ENCODE measurements at places on chromosomes 12 and 14.
A peak's percentile ranks its signal among the peaks of the same experiment; 100 is the strongest.

DNA sequence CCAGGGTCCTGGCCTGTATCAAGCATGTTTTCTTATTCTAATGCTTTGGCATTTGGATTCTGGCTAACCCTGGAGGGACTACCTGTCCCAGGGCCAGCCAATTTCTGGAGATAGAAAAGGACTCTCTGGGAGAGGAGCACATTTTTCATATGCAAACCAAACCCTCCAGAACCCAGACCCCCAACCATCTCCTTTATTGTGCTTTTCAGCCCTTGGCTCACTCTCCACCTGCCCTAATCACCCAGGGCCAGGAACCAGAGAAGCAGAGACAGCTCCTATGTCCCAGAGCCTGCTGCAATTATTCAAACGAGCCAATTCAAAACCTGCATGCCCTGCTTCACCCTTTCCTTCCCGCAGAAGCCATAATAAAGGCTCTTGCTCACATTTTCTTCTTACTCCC, 23.8 kb downstream of the HSPB8 start:
- DNase-seq = no peak

DNA sequence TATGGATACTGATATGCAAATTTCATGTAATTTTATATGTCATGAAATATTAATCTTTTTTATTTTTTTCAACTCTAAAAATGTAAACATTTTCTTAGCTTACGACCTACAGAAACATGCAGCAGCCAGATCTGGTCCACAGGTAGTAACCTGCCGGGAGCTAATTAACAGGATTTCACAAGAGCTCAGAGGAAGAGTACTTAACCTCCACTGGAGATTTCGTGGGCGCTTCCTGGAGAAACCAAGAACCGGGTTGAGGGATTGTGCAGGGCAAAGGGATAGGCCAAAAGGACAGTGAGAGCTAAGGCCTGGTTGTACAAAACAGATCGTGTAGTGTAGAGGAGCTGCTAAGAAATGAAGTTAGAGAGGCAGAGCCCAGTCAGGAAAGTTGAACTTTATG, 315.7 kb downstream of the PAWR start:
- DNase-seq = no peak

DNA sequence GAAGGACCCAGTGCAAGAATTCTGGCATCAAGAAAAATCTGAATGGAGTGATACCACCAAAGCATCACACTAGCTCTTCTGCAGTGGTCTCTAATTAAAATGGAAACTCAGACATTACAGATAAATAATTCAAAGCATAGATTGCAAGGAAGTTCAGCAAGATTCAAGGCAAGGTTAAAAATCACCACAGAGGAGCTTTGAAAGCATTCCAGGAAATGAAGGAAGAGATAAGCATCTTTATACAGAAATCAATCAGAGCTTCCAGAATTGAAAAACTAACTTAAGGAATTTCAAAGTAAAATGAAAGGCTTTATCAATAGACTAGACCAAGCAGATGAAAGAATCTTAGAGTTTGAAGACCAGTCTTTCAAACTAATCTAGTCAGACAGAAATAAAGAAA, 20.4 kb upstream of the GLIPR1 start:
- DNase-seq = no peak

- no peak for DNase-seq
Observed at GRCh38 chr12:42707312-42708226, 118.0 kb upstream of the PRICKLE1 start.

DNA sequence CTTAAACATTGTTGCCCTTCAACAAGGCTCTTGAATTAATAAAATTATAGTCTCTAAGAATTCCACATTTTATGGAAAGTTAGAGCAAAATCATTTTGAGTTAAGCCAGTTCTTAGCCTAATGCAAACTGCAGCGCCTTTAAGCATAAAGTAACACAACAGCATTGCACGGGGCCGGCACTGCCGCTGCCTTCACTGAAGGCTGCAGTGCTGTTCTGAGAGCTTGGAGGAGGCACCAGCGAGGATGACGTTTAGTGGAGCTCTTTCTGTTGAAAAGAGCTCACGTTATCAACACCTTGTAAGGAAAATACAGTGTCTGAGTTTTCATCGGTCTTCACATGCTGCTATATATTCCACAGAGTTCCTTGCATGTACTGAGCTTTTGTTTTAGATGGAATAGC, 38.3 kb upstream of the DYNC1H1 start:
- no peak for DNase-seq

DNA sequence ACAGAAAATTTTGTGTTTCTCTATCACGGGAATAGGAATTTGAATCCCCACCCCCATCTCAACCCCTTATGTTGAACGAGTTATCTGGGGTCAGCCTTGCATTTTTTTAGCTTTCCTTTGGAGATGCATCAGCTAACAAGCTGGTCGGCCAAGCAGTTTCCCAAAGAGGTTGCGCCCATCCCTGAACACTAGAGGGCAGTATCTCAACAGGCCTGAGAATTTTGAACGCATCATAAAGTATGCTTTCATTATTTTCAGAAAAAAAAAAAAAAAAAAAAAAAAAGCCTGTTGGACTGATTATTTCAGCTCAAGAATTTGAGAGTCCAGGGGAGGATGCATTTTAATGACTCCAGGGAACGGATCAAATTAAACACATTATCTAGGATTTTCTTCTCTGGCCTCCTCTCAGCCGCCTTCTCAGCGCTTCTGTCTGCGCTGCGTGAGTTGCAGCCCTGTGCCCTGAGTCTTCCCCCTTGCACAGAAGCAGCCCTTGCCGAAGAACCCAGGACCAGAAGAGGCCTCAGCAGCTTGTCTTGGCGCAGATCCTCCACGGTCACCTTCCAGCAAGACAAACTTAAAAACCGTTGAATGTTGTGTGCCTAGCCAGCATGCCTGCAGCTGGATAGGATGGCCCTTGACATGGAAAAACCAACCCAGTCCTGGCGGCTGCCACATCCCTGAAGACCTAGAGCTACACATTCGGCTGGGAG, 76.6 kb upstream of the GZMB start:
- no peak for DNase-seq

DNA sequence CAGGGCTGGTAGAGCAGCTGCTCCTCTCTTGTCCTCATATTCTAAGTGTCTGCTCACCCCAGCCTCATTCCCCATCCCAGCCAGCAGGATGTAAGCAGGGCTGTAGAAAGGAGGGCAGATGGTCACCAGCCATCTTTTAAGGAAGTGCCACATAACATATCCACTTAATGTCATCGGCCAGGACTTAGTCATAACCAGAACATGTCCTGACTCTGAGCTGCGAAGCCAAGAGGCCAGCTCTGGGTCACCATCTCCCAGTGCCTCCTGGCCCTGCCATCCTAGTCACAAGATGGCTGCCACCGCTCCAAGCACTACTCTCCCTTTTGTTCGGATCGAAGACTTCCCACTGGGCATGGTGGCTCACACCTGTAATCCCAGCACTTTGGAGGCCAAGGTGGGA, 123.9 kb downstream of the PLXNC1 start:
- no peak for DNase-seq

DNA sequence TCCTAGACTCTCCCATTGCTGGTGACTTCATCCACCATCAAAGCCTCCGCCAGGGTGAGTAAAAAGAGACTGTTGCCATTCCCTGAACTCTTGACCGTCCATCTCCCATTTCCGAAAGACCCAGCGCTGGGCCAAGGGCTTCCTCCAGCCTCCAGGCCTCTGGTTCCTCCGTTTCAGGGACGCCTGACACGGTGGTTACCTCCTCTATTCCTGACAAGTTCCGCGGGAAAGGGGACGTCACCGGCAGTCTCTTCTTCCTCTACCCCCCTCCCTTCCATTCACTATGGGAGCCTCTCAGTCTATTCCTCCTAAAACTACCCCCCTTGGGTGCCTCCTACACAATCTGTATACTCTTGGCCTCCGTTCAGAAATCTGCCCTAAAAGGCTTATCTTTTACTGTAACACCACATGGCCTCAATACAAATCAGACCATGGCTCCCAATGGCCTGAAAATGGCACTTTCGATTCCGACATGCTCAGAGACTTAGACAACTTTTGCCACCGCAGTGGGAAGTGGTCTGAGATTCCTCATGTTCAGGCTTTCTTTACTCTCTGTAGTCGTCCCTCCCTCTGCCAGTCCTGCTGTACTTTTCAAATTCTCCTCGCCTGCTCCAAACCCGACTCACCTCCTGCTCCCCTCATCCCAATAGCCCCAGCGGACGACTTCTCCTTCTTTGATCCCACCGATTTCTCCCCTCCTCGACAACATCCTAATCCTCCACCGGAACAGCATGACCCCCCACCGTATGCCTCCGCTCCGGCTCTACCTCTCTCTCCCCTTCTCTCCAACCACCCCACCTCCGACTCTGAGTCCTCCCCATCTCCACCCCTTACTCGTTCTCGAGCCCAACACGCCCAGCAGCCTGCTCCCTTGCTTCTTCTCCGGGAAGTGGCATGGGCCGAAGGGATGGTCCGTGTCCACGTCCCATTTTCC, 70.4 kb downstream of the MOK start:
- DNase-seq = no peak

DNA sequence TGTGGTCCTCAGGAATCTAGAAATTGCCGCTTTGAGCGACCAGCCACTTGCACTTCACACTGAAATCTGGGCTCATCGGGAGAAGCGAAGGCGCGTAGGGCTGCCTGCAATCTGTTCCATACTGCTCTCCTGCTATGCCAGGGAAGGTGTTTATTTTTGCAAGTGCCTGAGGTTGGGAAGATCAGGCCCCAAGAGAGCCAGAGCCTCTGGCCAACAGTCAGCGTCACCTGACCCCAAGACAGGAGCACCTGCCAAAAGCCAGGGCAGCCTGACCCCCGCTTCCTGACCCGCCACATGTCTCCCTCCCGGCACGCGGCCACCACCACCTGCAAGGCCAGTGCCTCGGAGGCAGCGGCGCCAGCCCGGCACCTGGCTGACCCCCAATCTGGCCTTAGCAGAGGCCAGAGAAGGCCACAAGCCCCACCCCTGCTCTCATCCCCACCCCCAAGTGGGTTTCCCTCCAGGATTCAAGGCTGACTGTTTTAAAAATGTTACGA, 94.4 kb downstream of the CHGA start:
- DNase-seq = no peak

- DNase-seq = peak; percentile 75
Observed at GRCh38 chr12:30850684-30851083, 75.9 kb upstream of the TSPAN11 start.

GRCh38 chr12:12156116-12156515, 85.4 kb downstream of the BCL2L14 start:
- DNase-seq = no peak

GRCh38 chr14:75542588-75543091, 20.4 kb downstream of the BATF start:
- no peak for DNase-seq

DNA sequence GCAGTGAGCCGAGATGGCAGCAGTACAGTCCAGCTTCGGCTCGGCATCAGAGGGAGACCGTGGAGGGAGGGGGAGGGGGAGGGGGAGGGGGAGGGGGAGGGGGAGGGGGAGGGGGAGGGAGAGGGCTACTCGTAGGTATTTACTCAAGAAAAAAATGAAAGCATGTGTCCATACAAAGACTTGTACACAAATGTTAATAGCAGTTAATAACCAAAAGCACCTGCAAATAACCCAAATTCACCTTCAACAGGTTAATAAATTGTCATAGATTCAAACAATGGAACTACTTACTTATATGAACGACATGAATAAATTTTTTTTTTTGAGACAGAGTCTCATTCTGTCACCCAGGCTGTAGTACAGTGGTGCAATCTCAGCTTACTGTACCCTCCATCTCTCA, 152.4 kb downstream of the BRMS1L start:
- DNase-seq = no peak

DNA sequence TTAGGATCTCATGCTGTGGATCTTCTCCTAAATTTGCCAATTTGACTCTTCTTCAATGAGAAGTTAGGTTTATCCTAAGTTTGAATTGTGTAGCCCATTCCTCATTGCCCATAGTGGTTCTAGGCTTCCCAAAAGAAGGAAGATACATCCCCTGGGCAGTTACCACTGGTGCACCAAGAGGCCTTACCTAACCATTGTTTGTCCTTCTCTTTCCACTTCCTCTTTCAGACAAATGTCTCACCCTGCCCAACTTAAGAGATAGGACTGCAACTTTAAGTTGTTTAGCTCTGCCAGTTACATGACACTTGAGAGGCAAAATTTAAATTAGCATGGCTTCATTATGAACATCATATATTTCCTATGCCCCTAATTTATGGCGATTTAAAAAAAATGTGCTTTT, 9.4 kb upstream of the KCNH3 start:
- no peak for DNase-seq

DNA sequence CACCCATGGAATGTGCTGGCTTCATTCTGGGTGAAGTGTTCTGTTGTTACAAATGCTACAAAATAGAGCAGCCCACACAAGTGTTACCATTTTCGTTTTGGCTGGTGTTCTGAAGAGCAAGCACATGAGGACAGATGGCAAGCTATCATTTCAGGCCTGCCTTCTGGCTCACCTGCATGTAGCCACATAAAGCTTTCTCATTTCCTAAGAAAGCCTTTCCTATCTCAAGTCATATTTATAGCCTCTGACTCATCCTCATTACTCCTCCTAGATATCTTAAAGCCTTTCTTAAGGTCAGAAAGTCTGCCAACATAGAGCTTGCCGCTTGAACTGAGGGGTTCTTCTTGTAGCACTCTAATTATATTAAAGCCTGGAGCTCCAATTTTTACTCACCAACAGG, 89.0 kb downstream of the PTPRR start:
- DNase-seq = no peak

- DNase-seq = no peak
Observed at GRCh38 chr14:68593806-68594536, 198.9 kb downstream of the ZFP36L1 start.

GRCh38 chr12:124534776-124535740, 32.4 kb downstream of the NCOR2 start:
- DNase-seq = no peak

DNA sequence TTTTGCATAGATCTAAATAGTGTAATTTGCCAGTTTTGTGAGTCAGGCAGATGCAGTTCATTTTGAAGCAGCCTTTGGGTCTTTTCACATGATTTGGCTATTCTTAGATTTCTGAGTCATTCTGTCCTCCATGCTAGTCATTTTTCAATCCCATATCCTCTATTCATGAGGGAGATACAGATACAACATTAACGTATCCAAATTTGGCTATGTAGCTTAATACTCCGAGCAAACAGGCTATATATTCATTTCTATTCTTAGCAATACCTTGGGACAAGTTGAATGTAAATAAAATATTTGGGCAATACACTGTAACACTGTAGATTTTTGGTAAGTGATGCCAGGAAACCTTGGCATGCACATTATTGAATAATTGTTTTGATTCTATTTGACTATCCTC, 270.7 kb upstream of the PDE3A start:
- DNase-seq = no peak

DNA sequence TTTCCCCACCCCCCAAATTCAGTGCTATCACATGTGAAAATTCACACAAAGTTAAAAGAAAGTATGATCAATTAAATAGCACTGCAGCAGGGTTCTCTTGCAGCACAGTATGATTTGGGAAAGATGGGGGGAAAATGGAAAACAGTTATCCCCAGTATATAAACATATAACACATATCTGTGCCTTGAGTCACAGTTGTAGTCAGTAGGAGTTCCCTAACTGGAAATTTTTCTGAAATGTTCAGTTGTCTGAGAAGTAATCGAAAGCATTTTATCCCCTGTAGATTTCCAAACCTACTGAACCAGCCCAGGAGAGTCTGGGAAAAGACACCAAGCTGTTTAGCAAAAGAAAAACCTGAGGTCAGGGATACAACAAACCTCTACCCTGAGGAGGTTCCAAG, 47.0 kb downstream of the C12orf50 start:
- DNase-seq = no peak
